Inflammatory macrophage (primary cell): ENCODE measurements at places on chromosomes 6 and 20.

- no peak for DNase-seq
Observed at GRCh38 chr20:43191946-43192863, 2.5 kb upstream of the PTPRT start.

DNA sequence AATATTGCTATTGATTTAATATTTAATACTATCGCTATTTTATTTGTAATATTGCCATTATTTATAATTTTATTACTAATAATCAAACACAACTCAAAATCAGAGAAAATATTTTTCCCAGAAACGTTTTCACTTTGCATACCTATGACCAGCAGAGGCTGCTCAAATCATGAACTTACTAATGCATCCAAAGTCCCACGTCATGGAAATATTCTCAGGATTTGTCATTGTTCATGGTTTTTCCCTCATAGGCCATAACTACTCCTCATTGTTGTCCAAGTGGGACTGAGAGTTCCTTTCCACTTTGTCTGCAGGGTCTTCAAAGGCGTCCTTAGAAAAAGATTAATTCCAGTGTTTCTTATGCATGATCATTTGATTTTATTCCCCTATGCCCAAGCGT, 344.8 kb downstream of the THBS2 start:
- DNase-seq = no peak

DNA sequence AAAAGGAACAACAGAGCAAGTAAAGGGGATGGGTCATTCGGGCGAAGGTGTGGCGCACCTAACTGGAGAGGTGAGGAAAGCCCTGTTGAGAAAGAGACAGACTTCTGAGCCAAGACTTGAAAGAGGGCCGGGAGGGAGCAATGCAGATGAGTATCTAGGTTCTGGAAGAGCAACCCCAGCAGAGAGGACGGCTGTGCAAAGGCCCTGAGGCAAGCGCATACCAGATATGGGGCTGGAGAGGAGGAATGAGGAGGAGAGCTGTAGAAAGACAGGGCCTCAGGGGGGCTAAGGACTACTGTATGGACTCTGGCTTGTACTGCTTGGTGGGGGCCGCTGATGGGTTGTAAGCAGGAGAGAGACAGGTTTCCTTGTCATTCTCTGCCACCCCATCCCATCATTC, 21.9 kb downstream of the TRERF1 start:
- DNase-seq = no peak

DNA sequence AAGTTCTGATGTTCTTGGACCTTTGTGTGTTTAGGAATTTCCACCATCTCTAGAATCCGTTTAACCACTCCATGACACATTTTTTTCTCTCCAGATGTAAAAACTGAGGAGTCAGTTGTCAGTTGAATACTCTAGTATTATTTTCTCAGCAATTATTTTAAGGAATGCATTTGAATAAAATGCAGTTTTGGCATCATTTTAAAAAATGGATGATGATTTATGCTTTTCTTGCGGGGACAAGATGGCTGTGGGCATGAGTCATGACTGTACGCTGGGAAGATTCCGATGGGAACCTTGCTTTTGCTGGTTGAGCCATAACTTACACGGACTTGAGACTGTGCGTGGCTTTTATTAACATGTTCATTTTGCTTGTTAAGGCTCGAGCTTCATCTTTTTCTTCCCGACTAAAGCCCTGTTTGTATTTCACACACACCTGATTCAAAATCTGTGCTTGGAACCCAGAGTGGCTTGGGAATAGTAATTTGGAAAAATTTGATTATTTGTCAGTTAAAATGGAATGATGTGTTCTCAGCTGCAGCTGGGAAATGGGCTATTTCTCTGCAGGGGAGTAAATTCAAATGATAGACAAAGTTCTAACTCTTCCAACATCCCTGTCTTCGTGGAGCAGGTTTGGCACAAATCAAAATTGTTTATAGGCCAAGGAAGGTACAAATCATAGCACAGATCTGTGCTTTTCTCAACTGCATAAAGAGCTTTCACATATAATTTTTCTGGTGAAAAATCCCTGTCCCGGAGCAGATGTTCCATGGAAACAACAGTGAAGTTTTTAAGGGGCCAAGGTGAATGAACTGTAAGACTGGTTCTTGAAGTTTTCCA, 470.5 kb upstream of the JAG1 start:
- no peak for DNase-seq

DNA sequence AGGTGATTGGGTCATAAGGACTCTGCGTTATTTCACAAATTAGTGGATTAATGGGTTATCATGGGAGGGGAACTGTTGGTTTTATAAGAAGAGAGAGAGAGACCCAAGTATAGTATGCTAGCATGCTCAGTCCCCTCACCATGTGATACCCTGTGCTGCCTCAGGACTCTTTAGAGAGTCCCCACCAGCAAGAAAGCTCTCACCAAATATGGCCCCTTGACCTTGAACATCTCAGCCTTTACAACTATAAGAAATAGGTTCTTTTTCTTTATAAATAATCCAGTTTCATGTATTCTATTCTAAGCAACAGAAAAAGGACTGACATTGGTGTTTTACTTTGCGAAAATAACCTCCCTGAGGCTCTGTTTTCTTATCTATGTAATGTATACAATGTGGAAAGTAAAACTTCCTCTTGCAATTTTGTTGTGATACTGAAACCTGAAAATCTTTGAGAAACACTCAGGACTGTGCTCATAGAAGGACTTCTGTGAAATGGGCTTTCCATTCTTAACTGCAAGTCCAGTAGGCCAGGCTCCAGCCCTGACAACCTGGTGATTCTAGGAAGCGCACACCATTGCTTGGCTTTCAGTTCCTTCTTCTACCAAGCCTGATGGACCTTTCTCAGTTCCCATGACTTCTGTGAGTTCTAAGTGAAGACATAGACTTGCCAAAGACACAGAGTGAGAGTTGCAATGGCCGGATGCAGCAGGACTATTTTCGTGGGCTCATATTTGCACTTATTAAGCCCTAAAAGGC, 21.9 kb downstream of the SIRPD start:
- DNase-seq = peak; percentile 96

DNA sequence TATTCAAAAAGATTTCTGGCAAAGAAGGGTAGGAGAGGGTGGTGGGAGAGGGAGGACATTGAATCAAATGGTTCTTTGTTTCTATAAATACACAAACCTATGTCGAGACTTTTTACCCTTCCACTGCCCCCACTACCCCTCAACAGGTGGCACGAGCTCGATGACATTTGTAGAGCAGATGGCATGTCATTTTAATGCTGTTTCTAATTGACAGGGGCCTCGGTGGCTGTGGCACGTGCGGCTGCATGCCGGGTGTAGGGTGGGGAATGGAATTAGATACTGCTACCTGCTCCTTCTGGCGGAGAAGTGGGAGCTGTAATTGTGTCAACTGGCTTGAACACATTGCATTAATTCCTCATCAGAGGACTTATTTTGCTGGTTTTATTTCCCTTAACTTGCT, 29.1 kb upstream of the SASH1 start:
- no peak for DNase-seq

- no peak for DNase-seq
Observed at GRCh38 chr20:38001981-38002380, 31.3 kb downstream of the TTI1 start.

DNA sequence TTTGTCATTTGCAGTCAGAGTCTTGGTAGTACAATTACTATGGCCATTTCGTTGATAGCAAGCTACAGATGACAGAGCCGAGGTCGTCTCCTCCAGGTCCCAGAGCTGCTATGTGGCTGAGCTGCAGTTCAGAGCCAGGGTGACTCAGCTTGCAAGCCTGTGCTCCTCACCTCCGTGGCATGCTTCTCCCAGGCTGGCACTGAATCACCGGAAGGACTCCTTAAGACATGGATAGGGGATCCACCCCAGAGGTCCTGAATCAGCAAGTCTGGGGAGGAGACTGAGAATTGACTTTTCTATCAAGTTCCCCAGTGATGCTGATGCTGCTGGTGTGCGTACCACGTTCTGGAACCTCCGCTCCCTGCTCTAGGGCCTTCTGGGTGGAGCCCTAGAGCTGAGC, 291.2 kb downstream of the CDH26 start:
- no peak for DNase-seq

DNA sequence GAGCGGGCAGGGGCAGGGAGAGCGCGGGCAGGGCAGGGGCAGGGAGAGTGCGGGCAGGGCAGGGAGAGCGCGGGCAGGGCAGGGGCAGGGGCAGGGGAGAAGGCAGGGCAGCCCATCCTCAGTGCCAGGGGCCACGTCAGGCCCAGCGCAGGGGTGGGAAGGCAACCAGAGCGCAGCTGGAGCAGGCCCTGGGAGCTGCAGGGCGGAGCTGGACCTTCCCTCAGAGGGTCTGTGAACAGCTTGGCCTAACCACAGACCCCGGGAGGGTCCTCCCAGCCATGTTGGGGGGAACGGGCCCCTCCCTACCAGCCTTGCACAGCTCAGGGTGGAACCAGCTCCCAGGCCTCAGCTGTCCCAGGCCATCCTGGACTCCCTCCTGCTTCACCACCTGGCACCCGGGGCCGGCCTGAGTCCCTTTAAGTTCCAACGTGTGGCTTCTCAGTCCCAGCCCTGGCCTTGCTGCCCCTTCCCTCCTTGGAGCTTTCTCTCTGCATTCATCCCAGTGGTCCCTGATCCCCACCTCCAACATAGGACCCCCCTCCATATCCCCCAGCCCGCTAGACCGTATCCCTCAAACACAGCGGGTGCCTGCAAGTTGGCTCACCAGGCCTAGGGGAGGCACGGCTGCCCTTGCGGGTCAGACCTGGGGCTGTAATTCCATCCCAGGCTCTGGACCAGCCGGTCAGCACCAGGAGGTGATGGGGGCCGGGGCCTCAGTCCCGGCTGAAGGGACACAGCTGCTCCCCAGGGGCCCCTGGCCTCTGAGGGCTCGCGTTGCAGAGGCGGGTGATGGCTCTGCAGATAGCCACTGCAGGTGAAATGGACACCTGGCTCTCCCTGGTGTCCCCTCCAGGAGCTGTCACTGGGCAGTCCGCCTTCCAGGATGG, 5.6 kb upstream of the ZBTB46 start:
- DNase-seq = no peak

GRCh38 chr6:43771858-43772680, 2.1 kb downstream of the VEGFA start:
- peak; percentile 58 for DNase-seq

DNA sequence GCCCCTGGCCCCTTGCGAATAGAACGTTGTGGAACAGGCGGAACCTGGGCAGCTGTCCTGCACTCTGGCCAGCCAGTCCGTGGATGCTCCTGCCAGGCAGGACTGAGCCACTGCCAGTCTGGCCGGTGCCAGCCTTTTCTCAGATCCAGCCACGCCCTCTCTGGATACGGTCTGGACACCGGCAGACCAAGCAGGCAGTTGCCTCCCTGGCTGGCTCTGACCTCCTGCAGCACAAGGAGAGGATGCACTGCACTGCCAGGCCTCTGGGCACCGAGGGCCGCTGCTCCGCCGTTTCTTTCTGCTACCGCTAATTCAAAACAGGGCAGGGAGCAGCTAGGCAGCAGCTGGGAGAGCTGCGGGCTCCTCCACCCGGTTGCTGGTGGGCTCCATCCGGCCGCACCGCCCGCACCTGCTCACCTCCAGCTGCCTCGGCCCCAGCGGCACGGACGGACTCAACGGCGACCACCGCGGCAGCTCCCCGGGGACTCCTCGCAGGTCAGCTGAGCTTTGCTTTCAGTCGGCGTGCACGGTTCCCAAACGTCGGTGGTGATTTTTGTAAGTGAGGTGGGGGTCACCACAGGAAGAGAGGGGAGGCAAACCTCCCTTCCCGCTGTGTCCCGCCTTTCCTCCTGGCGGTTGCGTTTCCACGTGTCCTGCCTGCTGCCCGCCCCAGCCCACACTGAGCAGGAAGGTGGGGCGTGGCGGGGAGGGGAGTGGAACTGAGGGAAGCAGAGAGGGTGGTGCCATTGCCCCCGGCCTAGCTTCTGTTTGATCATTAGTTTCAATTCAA, 30.3 kb upstream of the AFDN start:
- DNase-seq = no peak
